ENCODE measurements at places on chromosomes 12 and 14.

DNA sequence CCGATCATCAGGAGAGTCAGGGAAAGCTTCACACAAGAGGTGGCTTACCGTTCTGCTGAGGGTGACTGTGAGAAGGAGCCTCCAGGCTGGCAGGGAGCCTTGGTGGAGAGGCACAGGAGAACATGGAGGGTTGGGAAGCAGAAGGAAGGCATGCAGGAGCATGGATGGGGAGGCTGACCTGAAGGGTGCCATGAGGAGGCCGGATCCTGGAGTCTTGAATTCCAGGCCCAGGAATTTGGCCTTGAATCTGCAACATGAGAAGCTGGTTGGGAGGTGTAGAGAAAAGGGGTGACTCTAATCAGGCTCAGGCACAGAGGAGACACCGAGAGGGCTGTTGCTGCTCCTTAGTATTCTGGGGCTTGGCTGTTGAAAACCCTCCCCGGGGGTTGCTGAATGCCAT is 130.2 kb downstream of the PELI2 start:
- no peak for DNase-seq

DNA sequence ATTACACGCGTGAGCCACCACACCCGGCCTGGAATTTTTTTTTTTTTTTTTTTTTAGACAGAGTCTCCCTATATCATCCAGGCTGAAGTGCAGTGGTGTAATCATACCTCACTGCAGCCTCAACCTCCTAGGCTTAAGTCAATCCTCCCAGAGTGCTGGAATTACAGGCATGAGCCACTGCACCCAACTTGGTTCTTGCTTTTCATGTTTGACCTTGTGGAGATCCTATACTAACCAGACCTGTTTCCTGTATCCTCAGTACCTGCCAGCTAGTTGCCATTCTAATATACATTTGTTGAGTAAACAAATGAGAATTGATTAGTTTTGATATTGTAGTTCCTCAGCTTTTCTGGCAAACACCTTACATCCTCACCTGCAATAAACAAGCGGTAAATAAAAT is 3.2 kb upstream of the VSIG10 start:
- DNase-seq, result peak; percentile 86

DNA sequence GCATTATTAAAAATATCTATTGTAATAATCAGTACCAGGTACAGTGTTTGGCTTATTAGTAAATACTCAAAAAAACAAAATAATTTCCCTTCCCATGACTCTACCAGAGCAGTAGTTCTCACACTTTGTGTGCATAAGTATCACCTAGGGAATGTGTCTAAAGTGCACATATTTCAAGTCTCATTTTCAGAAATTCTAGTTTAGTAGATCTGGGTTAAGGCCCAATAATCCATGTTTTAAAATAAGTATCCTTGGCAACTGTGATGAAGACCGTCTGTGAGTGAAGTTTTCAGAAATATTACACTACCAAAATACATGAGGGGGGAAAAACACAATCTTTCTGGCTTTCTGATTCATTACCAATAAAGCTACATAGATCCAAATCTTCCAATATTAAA is 237.6 kb downstream of the SLC2A13 start:
- no peak for DNase-seq

DNA sequence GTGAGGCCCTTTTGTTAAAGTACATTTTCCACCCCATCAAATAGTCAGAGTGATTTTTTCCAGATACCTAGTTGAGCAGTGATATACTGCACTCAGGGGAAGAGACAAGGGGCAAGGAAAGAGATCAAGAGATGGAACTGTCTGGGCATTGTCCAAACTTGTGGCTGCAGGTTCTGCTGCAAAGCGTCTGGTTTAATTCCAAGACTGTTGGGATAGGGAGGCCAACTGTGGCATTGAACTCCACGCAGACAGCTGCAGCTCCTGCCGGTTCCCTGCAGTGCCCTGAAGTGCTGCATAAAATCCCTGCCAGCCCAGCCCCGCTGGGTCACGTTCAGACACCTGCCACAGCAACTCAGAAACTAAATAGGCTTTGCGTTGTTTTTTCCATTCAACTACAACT is 30.5 kb downstream of the RPH3A start:
- DNase-seq, result no peak

DNA sequence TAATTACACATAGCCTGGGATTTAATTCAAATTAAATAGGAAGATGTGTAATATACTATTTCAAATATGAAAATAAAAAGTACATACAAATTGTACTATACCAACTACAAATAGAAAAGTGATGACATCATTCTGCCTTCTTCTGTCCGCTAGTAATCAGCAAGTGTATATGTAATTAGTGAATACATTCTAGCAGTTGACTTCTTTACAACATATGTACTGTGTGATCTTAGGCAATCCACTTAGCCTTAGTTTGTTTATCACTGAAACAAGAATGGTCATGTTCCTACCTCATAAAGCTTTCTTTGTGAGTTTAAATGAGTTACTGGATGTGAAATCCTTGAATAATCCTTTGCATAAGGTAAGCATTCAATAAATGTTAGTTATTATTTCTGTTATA is 7.8 kb upstream of the LUM start:
- DNase-seq, result no peak

- DNase-seq, result no peak
Measured at GRCh38 chr14:35949920-35950513, 123.9 kb downstream of the BRMS1L start.

- no peak for DNase-seq
Measured at GRCh38 chr12:40175045-40175444, 49.8 kb upstream of the LRRK2 start.

- no peak for DNase-seq
Measured at GRCh38 chr12:29531471-29531870, 34.0 kb upstream of the OVCH1 start.

- no peak for DNase-seq
Measured at GRCh38 chr12:57236201-57236924, 6.9 kb downstream of the SHMT2 start.

- DNase-seq, result no peak
Measured at GRCh38 chr12:62785941-62786559, 148.9 kb downstream of the PPM1H start.

DNA sequence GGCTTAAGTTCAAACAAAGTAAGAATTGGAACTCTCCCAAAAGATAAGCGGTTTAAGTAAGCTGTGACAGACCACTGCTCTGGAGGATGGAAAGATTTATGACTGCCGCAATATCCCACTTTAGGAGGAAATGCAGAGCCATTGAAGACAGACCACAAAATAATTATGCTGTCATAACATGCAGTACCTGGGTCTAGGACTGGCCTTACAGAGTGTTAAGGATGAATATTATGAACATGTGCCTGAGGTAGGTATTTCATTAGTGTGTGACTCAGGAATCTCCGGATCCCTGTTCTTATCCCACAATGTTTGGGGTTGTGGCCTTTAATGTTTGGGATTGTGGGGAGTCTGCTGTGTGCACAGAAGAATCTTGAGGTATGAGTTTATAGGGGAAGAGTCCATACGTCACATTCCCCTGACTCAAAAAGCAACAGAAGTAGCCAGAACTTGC is 114.9 kb downstream of the SAMD4A start:
- no peak for DNase-seq

DNA sequence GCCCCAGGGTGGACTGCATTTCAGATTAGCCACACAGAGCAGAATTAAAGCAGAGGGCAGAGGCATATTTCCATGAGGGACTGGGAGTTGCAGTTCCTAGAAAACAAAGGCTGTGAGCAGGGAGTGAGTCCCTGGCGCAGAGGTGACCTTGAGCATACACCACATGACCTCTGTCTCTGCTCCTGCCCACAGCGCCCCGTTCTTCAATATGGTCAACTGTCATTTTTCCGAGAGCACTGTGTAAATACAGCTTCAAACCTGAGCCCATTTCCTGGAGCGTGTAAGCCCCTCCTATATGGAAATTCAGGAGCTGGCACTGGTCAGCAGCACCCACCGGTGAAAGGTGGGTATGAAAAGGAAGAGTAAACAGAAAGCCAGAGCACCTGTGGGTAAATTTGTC is 192.2 kb upstream of the PELI2 start:
- DNase-seq, result no peak

GRCh38 chr12:107564946-107565345 is 120.7 kb upstream of the PWP1 start:
- DNase-seq, result peak; percentile 30

- DNase-seq, result no peak
Measured at GRCh38 chr12:106704081-106704480, 70.4 kb upstream of the RIC8B start.

DNA sequence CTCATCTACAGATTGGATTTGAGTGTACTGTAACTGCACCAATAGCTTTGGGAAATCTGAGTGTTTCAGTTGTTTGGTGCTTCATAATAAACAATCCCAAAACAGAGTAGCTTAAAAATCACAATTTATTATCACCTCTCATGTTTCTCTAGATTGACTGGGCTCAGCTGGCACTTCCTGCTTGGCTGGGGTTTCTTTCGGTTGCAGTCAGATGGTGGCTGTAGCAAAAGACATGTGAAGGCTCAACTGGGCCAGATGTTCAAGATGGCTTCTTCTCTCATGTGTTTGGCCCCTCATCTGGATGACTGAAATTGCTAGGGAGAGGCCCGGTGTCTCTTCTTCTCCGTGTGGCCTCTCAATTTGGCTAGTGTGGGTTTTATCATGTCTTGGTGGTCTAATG is 12.1 kb upstream of the BMP4 start:
- DNase-seq, result no peak

DNA sequence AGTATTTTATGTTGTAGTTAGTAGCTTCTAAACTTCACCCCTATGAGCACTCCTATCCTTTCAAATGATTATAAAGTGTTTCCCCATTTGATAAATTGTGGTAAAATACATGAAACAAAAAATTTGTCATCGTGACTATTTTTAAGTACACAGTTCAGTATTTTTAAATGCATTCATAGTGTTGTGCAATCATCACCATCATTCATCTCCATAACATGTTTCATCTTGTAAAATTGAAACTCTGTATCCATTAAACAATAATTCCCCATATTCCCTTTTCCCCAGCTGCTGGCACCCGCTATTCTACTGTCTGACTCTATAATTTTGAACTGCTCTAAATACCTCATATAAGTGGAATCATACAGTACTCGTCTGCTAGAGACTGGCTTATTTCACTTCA is 52.5 kb downstream of the ATP23 start:
- DNase-seq, result no peak

DNA sequence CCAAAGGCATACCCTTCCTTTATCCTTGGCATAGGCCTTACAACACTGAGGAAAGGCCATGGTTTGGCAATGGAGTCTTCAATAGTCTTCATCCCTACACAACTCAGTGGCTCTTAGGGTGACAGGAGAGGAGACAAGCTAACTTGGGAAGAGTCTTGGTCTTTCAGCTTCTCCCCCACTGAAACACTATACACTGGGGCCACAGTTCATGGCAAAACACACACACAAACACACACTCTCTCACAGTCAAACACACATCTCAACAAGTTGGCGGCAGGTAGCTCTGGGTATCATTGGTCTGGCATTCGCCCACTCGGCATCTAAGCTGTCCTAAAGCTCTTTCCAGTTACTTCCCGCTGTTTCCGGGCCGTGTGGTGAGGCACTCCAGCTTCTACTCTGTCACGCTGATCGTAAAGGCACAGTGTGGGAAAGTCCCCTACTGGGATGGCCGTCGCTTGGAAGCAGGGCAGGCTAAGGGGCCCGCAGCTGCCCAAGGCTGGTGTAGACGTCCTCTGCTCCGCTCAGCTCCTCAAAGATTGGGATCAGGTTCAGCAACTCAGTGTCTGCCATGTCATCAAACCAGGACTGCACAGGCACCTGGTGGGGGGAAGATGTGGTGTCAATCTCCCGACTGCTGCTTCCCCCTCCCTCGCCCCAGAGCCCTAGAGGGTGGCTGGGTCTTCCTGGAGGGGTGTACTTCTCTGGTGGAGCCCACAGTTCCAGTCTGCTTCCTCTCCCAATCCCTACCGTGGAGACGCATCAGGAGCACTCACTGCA is 4.8 kb upstream of the AVIL start:
- DNase-seq, result no peak

DNA sequence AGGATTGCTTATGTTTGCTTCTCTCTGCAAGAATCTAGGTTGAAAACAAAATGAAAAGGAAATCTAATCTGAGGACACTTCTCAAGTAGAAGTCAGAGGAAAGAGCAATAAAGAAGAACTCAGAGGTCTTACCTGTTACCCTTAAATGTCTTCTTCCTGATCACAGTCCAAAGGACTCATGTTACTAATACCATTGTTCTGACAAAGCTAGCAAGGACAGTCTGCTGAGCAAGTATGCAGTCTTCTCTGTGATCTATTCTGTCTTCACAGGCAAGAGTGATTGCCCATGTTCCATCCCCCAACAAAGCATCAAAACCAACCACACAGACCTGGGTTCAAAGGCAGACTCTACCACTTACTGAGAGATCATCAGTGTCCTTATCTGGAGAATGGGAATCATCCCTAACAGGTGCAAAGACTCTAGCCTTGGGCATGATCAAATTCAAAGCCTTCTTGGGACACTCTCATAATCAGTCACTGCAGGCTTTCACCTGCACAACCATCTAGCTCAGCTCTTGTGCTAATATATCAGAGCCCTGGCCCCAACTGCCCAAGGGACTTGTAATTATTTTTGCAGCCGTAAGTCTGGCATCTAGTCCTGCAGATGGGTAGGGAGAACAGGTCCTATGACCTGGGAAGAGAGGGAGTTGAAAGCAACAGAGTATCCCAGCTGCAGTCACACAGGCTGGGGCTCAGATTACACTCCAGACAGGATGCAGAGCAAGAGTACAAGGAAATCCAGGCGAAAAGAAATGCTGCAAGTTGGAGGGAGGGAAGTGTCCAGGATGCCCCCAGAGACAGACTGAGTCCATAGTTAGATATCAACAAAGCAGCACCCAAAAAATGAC is 97.9 kb upstream of the NUDT4 start:
- peak; percentile 57 for DNase-seq

DNA sequence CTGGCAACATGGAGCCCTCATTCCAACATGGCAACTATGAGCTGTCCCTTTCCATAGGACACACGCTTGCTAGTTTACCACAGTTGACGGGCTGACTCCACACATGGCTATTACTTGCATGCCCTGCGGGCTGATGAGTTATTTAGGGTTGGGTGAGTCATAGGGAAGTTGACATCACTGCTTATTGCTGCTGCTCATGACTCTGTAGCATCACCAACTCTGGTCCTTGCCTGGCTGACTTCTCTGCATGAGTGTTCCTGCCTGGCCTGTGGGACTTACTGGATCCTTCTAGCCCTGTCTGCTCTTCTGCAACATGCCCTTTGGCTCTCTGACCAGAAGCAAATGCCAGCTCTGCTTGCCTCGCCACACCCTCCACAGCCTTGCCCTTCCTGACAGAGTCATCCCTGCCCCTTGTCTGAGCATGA is 199.5 kb downstream of the ANO6 start:
- no peak for DNase-seq

- no peak for DNase-seq
Measured at GRCh38 chr12:123984903-123985302, 11.9 kb downstream of the ZNF664 start.

GRCh38 chr12:28065374-28065773 is 92.8 kb upstream of the PTHLH start:
- DNase-seq, result no peak

DNA sequence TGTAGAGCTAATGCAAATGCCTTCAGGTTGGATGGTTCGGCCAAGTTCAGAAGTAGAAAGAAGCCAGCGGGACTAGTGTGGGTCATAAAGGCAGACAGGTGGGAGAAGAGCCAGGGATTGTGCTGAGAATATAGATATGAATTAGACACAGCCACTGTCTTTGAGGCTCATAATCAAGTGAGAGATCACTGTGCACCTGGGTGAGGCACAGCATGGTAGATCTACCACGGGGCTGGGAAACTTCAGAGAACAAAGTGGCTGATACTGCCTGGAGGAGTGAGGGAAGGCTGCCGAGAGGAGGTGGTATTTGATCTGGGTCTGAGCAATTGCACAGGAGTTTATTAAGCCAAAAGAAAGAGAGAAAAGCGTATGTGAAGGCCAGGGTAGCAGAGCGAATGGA is 40.6 kb upstream of the CHST11 start:
- no peak for DNase-seq

Data from T47D (cell line).